Stimulated activated CD8-positive, alpha-beta memory T cell treated with anti-CD3 and anti-CD28 coated beads, Interleukin-4, amount 100 ng/mL, for 48 hours (primary cell): ENCODE measurements at places on chromosomes 5 and 9.
A peak's percentile ranks its signal among the peaks of the same experiment; 100 is the strongest.

- no peak for DNase-seq
These were observed 155.0 kb upstream of the TSLP start for GRCh38 chr5:110916381-110917049.

GRCh38 chr9:79763671-79764285 is 192.0 kb downstream of the TLE4 start:
- no peak for DNase-seq

DNA sequence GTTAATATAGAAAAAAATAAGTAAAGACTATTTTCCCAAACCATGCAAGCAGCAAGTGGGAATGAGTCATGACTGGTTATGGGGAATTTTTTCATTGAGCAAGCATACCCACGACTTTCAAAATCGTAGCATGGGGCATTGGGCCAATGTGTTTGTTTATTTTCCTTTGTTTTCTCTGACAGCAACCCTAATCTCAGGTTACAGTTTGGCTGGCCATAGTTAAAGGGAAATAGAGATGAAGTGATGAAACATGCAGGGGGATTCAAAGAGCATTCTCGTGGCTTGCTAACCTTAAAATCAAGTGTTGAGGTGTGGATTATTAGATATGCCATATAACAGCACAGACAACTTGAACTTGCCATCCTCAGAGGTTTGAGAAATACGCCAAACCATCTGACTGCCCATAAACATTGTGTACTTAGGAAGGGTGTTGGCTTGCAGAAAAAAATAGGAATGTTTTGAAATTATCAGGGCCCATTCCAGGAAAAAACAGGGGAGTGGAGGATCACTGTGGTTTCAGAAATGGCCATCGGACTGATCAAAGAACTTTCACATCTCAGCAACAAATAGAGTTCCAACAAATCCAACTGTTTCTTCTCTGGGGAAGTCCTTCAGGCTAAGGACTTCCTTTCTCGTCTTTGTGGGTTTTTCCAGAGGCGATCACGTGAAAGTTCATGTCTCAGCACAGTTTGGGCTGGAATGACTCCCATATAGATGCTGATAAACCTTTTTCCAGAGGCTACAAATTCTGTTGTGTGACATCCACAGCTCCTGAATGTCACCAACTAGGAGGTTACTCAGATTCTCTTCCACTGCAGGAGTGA is 259.1 kb downstream of the SYK start:
- DNase-seq = no peak

GRCh38 chr9:133304477-133305377 is 29.7 kb upstream of the ABO start:
- DNase-seq = no peak

DNA sequence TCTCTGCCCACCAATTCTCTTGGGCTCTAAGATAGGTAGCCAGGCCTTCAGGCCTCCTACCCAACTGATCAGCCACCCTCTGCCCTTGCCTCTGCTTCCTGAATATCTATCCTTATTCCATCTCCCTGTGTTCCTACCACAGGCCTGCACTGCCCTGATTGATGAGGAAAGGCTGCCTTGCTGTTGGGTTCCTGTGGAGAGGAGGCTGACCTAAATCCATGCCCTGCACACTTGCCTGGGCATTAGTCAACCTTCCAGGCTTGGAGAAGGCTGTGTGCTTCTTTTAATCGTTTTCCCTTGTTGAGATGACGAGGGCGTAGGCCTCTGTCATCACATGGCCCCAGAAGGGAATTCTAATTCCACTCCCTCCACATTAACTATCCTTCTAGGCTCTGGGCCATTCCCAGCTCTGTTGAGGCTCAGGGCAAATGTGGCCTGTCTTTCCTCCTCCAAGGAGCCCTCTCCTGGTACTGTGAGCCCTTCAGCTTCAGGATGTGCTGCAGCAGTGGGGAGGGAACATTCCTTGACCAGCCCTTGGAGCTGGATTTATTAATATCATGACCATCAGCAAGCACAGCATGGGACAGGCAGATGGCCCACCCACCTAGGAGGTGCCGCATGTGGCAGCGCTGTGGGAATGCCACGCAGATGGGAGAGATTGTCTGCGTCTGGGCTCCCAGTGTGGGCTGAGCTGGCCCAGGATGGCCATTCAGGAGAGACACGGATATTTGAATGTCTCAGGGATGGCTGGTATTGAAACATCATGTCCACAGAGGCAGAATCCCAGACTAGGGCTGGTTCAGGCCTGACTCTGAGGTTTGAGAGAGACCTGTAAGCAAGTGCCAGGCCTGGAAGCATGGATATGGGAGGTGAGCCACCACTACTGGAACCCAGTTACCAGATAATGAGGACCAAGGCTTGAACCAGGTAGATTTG is 40.9 kb downstream of the ANGPTL2 start:
- DNase-seq = no peak

- DNase-seq = no peak
These were observed 125.9 kb downstream of the GADD45G start for GRCh38 chr9:89730715-89731114.

DNA sequence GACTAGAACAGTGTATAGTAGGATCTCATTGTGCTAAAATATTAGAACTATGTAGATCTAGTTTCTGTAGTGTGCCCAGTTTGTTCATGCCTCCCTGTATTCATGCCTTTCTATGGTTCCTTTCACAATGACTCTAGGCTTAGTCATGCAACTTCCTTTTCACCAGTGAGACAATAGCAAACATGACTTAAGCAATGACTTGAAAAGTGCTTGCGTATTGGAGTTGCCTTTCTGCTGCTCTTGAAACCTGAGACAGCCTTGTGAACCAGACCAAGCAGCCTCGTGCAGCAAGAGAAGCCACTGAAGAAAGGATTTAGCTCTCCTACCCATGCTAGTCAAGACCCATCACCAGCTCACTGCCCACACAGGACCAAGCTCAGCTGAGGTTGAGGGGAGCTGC is 294.5 kb upstream of the TAS2R1 start:
- DNase-seq = no peak

DNA sequence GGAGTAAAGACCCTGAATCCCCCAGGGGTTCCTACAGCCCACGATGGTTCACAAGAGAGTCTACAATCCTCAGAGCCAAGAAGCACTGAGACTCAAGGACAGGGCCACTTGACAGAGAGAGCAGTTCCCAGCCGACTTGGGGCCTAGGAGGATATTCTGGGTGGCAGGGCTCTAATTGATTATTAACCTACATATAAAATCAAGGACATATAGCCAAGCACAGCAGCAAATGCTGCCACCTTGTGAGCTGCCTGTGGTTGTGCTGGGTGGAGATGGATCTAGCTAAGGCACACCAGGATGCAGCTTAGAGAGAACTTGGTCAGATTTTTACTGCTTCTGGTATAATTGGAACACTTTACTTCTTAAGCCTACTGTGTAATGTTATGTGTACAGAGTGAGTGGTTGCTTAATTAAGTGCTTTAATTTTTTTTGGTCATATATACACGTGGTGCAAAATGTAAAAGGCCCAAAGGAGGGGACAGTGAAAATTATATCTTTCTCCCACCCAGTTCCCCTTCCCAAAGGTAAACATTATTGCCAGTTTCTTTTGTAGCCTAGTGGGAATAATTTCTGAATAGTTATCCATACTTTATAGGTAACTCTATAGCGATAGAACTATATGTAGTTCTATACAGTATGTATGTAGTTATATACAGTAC is 78.8 kb downstream of the F2RL2 start:
- peak; percentile 60 for DNase-seq

GRCh38 chr5:33800241-33800950 is 91.4 kb downstream of the ADAMTS12 start:
- no peak for DNase-seq

DNA sequence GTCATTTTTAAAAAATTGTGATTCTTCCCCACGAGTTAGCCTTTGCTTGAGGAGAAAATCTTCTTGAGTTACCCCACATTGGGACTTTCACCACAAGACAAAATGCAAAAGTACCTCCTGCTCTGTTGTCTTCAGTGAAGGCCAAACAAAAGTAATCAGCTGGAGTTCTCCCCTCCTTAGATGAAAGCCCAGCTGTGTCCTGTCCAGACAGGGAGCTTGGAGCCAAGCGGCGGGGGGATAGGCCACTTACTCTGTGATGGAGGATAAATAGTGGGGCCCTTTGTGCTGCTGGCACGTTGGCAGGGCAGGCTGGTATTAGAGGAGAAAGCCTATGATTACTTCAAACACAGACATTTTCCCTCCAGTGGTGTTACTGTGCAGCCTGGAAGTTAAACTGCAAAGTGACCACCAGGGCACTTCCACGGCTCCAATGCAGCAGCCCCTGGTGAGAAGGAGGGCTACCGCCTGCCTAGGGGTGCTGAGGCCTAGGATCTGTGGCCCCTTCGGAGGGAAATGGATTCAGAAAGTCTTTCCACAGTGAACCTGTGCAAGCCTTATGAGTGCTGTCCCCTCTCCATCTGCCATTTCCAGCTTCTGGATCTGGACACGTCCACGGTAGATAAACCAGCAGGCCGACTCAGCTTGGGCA is 155.0 kb downstream of the TMEM167A start:
- DNase-seq = no peak
